ENCODE measurements at places on chromosomes 7 and 10. TPM values are rescaled to one million over a fixed set of nuclear protein-coding genes. Genes with fewer than 3 reads are reported as not detected.

GRCh38 chr7:138919216-138919615 lies 62.0 kb downstream of the KIAA1549 start:
- no peak for DNase-seq

GRCh38 chr10:97788552-97789442 lies 17.0 kb upstream of the SFRP5 start:
- no peak for DNase-seq

GRCh38 chr7:31857172-31857571 lies 170.2 kb downstream of the PPP1R17 start:
- no peak for DNase-seq

GRCh38 chr7:98474558-98474957 lies 73.7 kb upstream of the BAIAP2L1 start:
- no peak for DNase-seq

- no peak for DNase-seq
These were observed 29.2 kb upstream of the KLF6 start for GRCh38 chr10:3813986-3814837.

DNA sequence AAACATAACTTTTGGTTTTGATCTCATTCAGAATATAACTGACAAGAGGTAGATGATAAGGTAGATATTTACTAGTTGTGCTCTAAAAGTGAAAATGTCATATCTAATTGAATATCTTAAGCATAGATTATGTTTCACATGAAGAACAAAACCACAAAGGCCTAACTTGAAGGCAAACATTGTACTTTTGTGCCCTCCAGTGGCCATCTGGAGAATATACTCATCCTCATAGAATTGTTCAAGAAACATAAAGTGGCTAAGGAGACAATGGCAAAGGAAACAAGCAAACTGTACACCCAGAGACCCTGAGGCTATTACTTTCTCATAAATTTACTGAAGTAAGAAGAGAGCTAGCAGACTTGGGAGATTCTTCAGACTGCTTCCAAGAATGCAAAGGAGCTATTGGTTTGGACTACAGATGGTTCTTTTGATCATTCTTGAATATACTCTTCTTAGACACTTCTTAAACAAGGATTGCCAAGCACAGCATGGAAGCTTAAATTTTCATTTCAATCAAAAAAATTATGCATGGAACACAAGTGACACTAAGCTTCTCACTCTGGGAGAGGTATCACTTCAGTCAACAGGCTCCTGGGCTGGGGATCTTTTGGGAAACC lies 98.2 kb upstream of the DKK1 start:
- DNase-seq: peak; percentile 51

- DNase-seq: no peak
These were observed 134.4 kb downstream of the ARHGAP21 start for GRCh38 chr10:24589265-24589664.

GRCh38 chr7:83465643-83466042 lies 183.3 kb downstream of the SEMA3E start:
- DNase-seq: no peak

DNA sequence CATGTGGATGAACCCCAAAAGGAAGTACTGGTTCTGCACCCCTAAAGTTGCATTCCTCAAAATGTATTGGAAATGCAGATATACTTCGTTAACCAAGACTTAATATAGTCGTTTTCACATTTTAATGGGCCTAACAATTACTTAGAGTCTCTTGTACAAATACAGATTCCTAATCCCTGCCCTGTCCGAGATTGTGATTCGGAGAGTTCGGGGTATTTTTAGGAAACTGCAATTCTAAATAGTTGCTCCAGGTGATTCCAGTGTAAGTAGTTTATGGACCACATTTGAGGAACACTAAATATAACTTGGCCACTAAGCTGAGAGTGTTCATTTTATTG lies 830 bp downstream of the TRUB1 start:
- no peak for DNase-seq

DNA sequence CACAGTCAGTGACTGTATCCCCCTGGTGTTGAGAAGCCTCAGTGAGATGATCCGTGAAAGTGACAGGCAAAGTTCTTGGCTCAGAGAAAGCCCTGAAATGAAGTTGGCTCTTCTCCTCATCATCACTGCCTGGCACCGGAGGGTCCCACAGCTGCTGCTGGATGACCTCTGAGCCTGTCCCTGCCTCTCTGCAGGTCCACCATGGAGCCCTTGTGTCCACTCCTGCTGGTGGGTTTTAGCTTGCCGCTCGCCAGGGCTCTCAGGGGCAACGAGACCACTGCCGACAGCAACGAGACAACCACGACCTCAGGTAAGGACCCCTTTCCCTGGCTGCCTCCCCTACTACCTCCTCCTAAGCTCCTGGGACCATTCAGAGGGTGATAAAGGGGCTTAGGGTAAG lies 85.5 kb downstream of the MKI67 start:
- DNase-seq: no peak

GRCh38 chr10:109866168-109866994 lies 56.9 kb downstream of the XPNPEP1 start:
- DNase-seq: peak; percentile 14

- no peak for DNase-seq
These were observed 6.0 kb upstream of the SHH start for GRCh38 chr7:155818154-155818819.

DNA sequence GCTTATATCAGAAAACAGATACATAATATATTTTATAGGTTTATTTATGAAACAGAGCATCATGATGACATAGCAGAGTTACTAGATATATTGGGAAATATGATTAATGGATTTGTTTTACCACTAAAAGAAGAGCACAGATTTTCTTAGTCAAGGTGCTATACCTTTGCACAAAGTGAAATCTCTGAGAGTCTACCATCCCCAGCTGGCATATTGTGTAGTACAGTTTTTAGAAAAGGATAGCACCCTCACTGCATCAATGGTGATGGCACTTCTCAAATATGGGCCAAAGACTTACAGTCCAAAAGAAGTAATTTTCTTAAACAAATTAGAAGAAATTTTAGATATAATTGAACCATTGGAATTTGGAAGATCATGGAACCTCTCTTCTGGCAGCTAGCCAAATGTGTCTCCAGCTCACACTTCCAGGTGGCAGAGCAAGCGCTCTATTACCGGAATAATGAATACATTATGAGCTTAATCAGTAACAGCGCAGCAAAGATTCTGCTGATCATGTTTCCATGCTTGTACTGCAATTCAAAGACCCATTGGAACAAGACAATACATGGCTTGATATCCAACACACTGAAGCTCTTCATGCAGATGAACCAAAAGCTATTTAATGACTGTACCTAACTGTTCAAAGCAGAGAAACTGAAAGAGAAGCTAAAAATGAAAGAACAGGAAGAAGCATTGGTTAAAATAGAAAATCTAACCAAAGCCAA lies 21.9 kb upstream of the CREB3L2 start:
- DNase-seq: no peak

DNA sequence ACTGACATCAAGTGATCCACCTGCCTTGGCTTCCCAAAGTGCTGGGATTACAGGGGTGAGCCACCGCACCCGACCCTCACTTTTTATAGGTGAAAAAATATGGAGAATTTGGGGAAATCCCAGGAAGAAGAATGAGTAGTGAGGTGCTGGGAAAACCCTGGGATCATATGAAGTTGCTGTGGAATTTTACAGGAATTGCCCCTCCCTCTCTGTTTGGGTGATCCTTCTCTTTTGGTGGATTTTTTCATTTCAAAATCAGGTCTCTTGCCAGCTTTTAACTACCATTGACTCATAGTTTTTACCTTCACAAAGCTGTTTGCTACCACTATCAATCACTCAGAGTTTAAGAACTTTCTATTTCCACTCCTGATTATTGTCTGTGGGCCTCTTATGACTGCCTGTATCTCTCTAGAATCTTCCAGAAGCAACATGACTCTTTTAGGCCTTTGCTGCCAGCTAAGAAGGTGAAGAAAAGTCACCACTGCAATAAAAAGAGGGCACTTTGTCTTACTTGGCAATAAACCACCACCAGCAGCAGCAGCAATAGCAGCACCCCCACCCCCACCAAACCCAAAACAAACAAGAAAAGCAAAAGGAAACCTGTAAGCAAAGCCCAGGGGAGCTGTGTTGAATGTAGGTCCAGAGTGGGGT lies 4.0 kb upstream of the GIMAP8 start:
- DNase-seq: no peak

- DNase-seq: no peak
These were observed 38.8 kb downstream of the CNPY1 start for GRCh38 chr7:155507576-155507975.

Gene CPVL
- total RNA-seq: 32.9 TPM

Gene TSC22D4
- total RNA-seq: 32.8 TPM

Gene TRIM56
- 16.0 TPM for total RNA-seq

Gene OR6V1
- not detected for total RNA-seq

Gene FIS1
- total RNA-seq: 104 TPM

Gene GIMAP5
- not detected for total RNA-seq

Gene PRKG1
- 4.4 TPM for total RNA-seq

Gene NUTM2A
- total RNA-seq: 3.7 TPM
